ENCODE measurements at places on chromosomes 3 and 15.

GRCh38 chr3:184727357-184728009, 15.6 kb upstream of the MAGEF1 start:
- peak; percentile 60 for DNase-seq

DNA sequence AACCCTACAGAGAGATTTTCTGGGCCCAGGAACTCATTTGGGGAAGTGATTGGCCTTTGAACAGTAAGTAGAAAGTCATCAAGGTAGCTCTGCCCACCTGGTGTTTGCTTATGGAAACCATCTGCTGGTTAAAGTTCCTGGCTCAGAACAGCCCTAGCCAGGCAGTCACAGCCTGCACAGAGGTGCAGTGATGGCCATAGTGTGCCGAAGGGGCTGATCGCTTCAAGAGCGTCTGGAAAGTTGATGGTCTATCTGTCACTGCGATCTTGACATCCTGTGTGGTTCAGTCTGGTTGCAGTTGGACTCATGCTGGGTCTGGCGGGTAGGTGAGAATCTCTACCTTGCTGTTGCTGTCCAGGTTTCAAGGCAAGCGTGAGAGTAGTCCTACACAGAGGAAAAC, 151.6 kb downstream of the SLCO3A1 start:
- no peak for DNase-seq

- DNase-seq = no peak
Observed at GRCh38 chr15:70768257-70768883, 5.0 kb upstream of the UACA start.

DNA sequence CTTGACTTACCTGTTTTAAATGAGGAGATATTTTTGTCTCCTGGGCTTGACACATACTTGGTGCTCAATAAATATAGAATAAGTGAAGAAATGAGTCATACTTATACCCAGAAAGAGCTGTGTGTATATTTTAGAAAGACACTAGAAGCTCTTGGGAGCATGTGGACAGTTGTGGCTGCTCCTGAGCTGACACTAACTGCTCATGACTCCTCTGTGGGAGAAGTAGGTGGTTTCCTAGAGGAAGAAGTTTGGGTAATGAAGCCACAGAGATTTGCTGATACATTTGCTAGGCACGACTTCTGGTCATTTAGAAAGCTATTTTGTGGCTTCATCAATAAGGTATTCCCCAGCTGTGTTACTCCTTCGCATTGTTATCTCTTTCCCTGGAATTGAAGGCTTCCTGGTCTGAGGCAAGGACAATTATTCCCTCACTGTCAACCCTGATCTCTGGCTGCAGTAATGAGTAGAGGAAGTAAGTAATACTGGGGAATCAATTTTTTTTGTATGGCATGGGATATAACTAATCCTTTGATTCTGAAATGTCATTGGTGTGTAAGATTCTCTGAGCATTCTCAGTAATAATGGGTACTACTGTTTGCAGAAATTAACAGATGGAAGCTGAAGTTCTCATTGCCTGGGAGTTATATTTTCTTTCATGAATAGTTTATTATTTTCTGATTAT, 79.6 kb upstream of the DCBLD2 start:
- DNase-seq = peak; percentile 74

- no peak for DNase-seq
Observed at GRCh38 chr15:40058476-40059140, 19.6 kb upstream of the SRP14 start.

DNA sequence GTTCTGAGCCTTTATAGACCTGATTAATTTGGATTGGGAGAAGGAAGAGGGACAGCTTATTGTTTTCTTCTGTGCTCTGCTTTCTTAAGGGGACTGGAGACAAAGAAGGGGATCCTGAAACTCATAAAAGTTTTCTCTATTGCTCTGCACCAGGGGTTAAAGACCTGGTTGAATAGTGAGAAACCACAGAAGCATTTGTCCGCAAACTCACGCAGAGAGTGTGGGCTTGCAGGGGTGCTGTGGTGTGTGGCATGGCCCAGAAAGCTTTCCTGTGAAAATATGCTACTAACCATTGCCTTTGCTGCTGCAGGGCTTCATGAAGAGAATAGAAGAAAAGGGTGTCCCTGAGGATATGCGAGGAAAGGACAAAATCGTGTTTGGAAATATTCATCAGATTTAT, 73.1 kb upstream of the UMPS start:
- DNase-seq = no peak

GRCh38 chr15:69939513-69940440, 157.9 kb downstream of the TLE3 start:
- DNase-seq = no peak

DNA sequence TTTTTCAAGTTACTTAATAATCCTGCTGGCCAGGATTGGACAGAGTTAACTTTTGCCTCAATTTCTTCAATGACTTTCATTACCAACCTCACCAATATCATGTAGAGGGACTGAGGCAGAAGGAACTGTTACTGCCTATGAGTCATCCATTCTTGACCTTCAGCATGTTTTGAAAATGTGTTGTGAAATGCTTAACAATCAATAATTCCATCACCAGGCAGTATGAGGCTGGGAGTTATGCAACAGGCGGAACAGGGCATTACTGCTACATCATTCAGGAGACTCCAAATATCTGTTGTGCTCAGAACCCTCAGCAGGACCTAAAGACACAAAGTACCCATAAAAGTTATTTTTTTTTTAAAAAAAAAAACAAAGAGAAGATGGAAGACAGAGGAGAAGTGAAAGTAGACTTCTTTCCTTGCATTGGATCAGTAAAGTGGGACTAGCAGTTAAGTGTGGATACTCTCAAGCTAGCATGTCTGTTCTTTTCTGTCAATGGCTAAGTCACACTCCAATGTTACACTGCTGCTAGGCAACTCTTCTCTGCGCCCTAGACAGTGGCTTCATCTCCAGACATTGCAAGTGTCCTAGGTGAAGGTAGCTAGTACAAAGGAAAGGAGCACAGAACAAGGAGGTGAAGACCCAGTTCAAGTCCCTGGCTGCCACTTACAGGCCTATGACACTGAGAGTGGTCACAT, 184.9 kb upstream of the LPP start:
- no peak for DNase-seq

DNA sequence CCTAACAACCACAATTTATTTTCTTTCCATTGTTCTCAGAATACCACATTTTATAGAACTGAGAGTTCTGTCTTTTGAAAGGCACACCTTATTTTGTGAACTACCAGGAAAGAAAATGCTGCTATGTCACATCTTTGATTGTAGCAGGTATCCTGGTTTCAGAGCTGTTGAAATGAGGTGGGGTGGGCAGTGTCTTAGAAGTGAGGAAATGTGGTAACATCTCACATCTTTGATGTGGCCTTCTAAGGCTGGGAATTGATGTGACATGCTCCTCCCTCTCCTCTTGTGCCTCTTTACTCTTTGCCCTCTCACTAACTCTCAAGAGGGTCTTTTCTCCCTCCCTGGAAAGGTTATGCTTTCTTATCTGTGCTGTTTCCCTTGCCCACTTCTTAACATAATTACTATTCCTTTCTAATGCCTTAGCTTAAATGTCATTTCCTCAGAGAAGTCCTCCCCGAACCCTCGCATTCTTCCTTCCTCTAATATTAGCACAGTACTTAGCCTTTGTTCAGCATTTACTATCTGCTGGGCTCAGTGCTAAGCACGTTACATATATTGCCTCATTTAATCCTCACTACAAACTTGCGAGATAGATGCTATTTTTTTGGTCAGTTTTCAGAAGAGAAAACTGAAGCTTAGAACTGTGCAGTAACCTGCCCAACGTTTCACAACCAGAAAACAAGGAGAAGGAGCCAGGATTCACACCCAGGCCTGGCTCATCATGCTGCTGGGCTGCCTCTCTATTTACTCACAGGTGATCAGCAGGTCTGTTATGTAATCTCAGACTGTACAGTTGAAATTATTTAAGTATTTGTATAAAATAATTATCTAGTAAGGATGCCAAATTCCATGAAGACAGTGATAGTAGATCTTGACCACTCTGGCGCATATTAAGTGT, 24.0 kb upstream of the SPTSSB start:
- no peak for DNase-seq

GRCh38 chr3:114542359-114542758, 248.5 kb downstream of the TIGIT start:
- DNase-seq = no peak

DNA sequence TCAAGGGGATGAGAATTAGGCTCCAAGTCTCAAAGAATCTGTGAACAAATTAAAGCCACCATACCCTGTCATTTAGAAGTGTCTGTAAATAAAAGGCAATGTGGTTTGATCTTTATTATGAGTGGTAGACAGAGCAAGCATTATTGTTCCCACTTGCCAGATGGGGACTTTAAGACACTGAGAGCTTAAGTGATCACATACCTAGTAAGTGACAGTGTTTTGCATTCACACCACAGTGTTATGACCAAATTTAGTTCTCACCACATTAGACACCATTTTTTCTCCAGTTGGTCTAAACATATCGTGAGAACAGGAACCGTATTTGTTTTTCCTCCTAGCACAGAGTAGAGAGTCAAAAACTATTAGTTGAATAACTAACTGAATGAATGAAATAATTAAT, 13.2 kb upstream of the ZBED2 start:
- DNase-seq = no peak

DNA sequence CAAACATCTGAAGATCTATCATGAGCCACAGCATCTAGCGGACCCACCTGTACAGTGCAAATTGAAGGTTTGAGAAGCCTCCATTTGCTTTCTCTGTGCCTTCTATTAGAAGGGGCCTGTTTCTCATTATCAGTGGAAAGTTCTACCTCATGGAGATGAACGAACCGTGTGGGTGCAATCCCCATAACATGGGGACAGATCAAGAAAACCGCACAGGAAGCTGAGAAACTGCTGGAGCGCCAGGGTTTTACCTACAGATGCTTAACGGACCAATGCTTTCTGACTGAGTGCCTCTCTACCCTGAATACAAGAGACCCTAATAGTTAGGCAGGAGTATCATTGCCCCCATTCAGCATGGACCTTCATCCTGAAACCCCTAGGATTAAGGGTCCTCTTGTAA, 53.5 kb downstream of the CYP19A1 start:
- DNase-seq = no peak

GRCh38 chr3:184662187-184662586, 49.7 kb downstream of the MAGEF1 start:
- DNase-seq = no peak

DNA sequence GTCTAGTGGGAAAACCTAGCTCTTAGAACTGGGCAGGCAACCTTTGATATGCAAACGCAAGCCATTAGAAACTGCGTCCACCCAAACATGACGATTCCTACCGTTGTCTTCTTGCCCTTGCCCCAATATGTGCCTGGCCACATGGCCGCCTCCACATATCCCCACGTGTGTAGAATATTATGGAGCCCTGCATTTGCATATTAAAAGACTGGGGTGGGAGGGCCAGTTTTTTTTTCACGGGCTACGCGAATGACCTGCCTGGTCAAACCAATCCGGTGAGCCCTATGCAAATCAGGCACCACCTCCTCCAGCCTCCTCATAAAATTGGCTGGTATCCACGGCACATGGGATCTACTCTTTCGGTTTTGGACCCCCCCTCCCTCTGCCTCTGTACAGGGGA, 381.0 kb upstream of the RGMA start:
- no peak for DNase-seq

- DNase-seq = no peak
Observed at GRCh38 chr3:159620281-159620680, 368.4 kb upstream of the IL12A start.
